ENCODE measurements at places on chromosomes 12 and 14. TPM values are rescaled to one million over a fixed set of nuclear protein-coding genes. Genes with fewer than 3 reads are reported as not detected.

The GRIN2B gene
- not detected for total RNA-seq

The SOAT2 gene
- total RNA-seq: 1.5 TPM

- no peaks in the 10 kb centered on the region for H3K27me3 ChIP-seq
- H3K36me3 ChIP-seq: peaks cover 61% of the 10 kb centered on the region
- no peak overlapping the region for H3K4me3 ChIP-seq
- DNase-seq: no peak
- peaks cover 25% of the 10 kb centered on the region for H3K4me1 ChIP-seq
Measured at GRCh38 chr12:62335796-62336195, 75.6 kb downstream of the USP15 start.

- H3K36me3 ChIP-seq: no peaks in the 10 kb centered on the region
- H3K4me3 ChIP-seq: no peak overlapping the region
- no peaks in the 10 kb centered on the region for H3K27me3 ChIP-seq
- DNase-seq: no peak
Measured at GRCh38 chr12:97984436-97984835, 521.8 kb downstream of the RMST start.

The CBLN3 gene
- total RNA-seq: 8.6 TPM

The ALDH1L2 gene
- 4.3 TPM for total RNA-seq

GRCh38 chr12:42468921-42469320, 120.6 kb downstream of the PRICKLE1 start:
- H3K27ac ChIP-seq: no peak overlapping the region
- no peak for DNase-seq
- H3K4me1 ChIP-seq: peaks cover 10% of the 10 kb centered on the region
- peaks cover 29% of the 10 kb centered on the region for H3K27me3 ChIP-seq
- no peaks in the 10 kb centered on the region for H3K36me3 ChIP-seq

DNA sequence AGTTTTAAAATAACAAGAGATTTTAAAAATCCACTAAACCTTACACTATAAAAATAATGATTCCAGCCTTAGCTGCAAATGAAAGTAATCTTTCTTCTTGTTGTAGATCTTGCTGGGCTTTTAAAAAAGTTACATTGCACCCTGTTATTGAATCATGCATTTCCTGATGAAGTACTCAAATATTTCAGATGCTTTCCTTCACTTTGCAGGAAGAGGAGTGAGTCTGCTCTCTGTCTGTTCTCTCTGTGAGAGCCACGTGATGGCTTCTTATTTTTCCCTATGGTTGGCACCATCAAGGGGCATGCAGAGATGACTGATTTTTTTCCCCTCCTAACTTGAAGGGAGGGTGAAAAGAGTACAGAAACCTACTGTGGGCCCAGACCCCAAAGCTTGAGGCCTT, 262.7 kb downstream of the ATP23 start:
- no peak overlapping the region for H3K4me3 ChIP-seq
- no peak overlapping the region for H3K27ac ChIP-seq
- H3K4me1 ChIP-seq: no peaks in the 10 kb centered on the region
- H3K36me3 ChIP-seq: no peaks in the 10 kb centered on the region

GRCh38 chr12:96244826-96245225, 50.7 kb downstream of the ELK3 start:
- no peak for DNase-seq
- no peak overlapping the region for H3K4me3 ChIP-seq
- no peak overlapping the region for H3K27ac ChIP-seq
- H3K27me3 ChIP-seq: no peaks in the 10 kb centered on the region
- H3K36me3 ChIP-seq: peaks cover 31% of the 10 kb centered on the region
- H3K4me1 ChIP-seq: peaks cover 55% of the 10 kb centered on the region

The TPH2 gene
- not detected for total RNA-seq

- H3K27ac ChIP-seq: no peak overlapping the region
- H3K36me3 ChIP-seq: peaks cover 4% of the 10 kb centered on the region
- no peaks in the 10 kb centered on the region for H3K27me3 ChIP-seq
- no peak overlapping the region for H3K4me3 ChIP-seq
Measured at GRCh38 chr12:8127138-8127537, 3.7 kb downstream of the CLEC4A start.

The TPPP2 gene
- total RNA-seq: not detected

GRCh38 chr12:31644536-31644935, 15.0 kb upstream of the ETFBKMT start:
- no peak overlapping the region for H3K27ac ChIP-seq
- no peaks in the 10 kb centered on the region for H3K27me3 ChIP-seq
- no peaks in the 10 kb centered on the region for H3K4me1 ChIP-seq
- H3K4me3 ChIP-seq: no peak overlapping the region
- H3K36me3 ChIP-seq: no peaks in the 10 kb centered on the region

DNA sequence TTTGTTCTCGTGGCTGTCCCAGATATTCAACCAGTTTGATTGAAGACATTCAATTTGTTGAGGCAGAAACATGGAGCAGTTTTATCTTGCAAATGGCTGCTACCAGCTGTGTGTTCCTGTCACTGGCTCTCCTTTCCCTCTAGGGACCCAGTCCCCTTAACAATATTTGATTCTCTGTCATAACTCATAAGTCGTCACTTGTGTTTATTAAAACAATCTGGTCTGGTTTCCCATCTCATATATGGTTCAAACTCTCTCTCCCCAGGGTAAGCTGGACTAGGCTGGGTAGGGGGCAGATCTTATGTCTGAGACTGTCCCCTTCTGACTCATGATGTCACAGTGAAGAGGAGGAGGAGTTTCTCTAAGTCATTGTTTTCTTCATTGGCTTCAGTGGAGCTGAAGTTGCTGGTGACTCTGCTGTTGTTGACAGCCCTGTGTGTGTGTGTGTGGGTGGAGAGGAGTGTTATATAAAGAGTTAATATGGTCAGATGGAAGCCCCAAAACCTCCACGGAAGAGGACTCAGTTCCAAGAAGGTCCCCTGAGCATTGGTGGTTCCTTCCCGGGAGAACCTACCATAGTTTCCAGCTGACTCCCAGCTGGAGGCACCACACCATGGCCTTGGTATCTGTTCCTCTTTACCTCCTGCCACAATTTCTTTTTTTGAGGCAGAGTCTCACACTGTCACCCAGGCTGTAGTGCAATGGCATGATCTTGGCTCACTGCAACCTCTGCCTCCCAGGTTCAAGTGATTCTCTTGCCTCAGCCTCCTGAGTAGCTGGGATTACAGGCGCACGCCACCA, 16.1 kb upstream of the GNG2 start:
- peak overlapping the region; percentile 24 for H3K27ac ChIP-seq
- peaks cover 53% of the 10 kb centered on the region for H3K4me1 ChIP-seq
- no peak overlapping the region for H3K4me3 ChIP-seq
- peaks cover 2% of the 10 kb centered on the region for H3K27me3 ChIP-seq
- peaks cover 19% of the 10 kb centered on the region for H3K36me3 ChIP-seq

- H3K27me3 ChIP-seq: no peaks in the 10 kb centered on the region
- no peaks in the 10 kb centered on the region for H3K4me1 ChIP-seq
- H3K4me3 ChIP-seq: no peak overlapping the region
- H3K36me3 ChIP-seq: no peaks in the 10 kb centered on the region
- H3K27ac ChIP-seq: no peak overlapping the region
- no peak for DNase-seq
Measured at GRCh38 chr12:51409846-51410245, 14.8 kb upstream of the SLC4A8 start.

DNA sequence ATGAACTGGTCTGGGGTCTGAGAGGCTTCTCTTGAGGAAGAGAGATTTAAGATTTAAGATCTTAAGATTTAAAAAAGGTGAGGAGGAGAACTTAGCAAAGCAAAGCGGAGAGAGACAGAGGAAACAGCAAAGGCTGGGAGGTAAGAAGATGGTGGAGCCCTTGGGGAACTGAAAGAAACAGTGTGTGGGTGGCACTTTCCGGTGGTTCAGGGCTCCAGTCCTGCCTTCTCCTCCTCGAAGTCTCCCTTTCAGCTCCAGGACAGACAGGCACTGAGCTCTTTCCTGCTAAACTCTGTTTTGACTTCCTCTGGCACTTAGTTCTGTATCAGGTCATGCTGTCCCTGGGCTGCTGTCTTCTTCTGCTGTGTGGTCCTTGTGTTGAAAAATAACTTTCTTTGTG, 298.7 kb upstream of the SRRM4 start:
- H3K36me3 ChIP-seq: no peaks in the 10 kb centered on the region
- no peak overlapping the region for H3K27ac ChIP-seq
- DNase-seq: no peak

DNA sequence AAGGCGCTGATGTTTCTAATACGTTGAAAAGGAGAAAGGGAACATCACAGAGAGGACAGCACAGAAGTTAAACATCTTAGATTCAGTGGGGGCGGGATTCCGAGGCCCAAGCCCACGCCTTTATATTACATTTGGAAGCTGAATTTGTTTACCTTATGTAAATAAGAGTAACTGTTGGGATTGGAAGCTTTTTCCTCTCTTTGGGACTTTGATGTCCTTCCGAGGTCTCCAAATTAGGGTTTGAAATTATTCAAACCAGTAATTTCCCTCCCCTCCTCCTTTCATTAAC, 6.4 kb downstream of the FOXA1 start:
- H3K27ac ChIP-seq: no peak overlapping the region
- peaks cover 3% of the 10 kb centered on the region for H3K4me1 ChIP-seq
- H3K36me3 ChIP-seq: peaks cover 22% of the 10 kb centered on the region
- H3K4me3 ChIP-seq: no peak overlapping the region
- DNase-seq: no peak

The TMEM52B gene
- total RNA-seq: not detected

- peaks cover 2% of the 10 kb centered on the region for H3K36me3 ChIP-seq
- H3K27ac ChIP-seq: no peak overlapping the region
- no peak for DNase-seq
- peaks cover 4% of the 10 kb centered on the region for H3K4me1 ChIP-seq
Measured at GRCh38 chr12:53169644-53170043, 10.9 kb upstream of the ZNF740 start.

DNA sequence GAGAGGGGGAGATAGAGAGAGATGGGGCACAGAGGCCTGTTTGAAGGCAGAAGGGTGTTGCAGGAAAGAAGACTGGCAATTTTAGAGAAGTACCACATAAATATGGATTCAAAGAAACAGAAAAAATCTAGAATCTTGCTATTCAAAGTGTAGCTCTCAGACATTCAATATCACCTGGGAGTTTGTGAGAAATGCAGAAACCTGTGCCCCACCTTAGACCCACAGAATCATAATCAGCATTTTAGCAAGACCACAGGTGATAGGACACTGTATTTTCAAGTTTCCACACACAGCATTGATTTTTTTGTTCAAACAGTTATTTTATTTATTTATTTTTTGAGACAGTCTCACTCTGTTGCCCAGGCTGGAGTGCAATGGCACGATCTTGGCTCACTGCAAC, 3.3 kb downstream of the NEDD8 start:
- DNase-seq: no peak
- no peak overlapping the region for H3K27ac ChIP-seq
- no peak overlapping the region for H3K4me3 ChIP-seq
- H3K4me1 ChIP-seq: peaks cover 43% of the 10 kb centered on the region
- H3K36me3 ChIP-seq: peaks cover 17% of the 10 kb centered on the region

- no peak overlapping the region for H3K4me3 ChIP-seq
- H3K27ac ChIP-seq: no peak overlapping the region
- peaks cover 1% of the 10 kb centered on the region for H3K27me3 ChIP-seq
- DNase-seq: no peak
- H3K36me3 ChIP-seq: no peaks in the 10 kb centered on the region
- H3K4me1 ChIP-seq: no peaks in the 10 kb centered on the region
Measured at GRCh38 chr12:15823360-15824128, 34.4 kb upstream of the EPS8 start.

The EPYC gene
- not detected for total RNA-seq

GRCh38 chr14:74608959-74609611, 3.0 kb downstream of the LTBP2 start:
- peaks cover 14% of the 10 kb centered on the region for H3K4me1 ChIP-seq
- no peaks in the 10 kb centered on the region for H3K36me3 ChIP-seq
- H3K4me3 ChIP-seq: no peak overlapping the region
- peaks cover 13% of the 10 kb centered on the region for H3K27me3 ChIP-seq
- DNase-seq: peak; percentile 90

GRCh38 chr12:109827080-109827479, 6.1 kb downstream of the TRPV4 start:
- H3K36me3 ChIP-seq: no peaks in the 10 kb centered on the region
- DNase-seq: no peak
- H3K27ac ChIP-seq: no peak overlapping the region

GRCh38 chr12:92558806-92559205, 144.0 kb upstream of the PLEKHG7 start:
- peaks cover 69% of the 10 kb centered on the region for H3K4me1 ChIP-seq
- H3K36me3 ChIP-seq: peaks cover 13% of the 10 kb centered on the region
- H3K4me3 ChIP-seq: peak overlapping the region; percentile 65
- DNase-seq: no peak

DNA sequence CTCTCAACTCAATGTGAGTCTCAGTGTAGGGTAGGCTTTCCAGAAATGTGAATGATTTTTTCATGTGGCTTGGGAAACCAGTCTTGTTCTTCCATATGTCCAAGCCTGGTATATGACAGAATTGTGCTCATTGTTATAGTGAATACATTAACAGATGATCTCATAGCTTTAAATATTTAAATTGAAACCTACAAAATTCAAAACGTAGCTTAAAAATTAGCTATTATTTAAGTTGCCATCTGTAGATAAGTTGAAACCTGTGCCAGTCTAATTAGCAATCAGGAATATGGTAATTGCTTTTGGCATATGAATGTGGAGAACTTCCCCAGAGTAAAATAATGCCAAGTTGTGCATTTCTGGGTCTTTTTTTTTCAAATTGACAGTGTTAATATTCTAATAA, 891.6 kb upstream of the SEL1L start:
- no peaks in the 10 kb centered on the region for H3K27me3 ChIP-seq
- no peak overlapping the region for H3K27ac ChIP-seq
- H3K36me3 ChIP-seq: no peaks in the 10 kb centered on the region
- no peak for DNase-seq
- H3K4me1 ChIP-seq: no peaks in the 10 kb centered on the region

The SIX6 gene
- not detected for total RNA-seq

The TNFAIP2 gene
- total RNA-seq: 0.56 TPM

DNA sequence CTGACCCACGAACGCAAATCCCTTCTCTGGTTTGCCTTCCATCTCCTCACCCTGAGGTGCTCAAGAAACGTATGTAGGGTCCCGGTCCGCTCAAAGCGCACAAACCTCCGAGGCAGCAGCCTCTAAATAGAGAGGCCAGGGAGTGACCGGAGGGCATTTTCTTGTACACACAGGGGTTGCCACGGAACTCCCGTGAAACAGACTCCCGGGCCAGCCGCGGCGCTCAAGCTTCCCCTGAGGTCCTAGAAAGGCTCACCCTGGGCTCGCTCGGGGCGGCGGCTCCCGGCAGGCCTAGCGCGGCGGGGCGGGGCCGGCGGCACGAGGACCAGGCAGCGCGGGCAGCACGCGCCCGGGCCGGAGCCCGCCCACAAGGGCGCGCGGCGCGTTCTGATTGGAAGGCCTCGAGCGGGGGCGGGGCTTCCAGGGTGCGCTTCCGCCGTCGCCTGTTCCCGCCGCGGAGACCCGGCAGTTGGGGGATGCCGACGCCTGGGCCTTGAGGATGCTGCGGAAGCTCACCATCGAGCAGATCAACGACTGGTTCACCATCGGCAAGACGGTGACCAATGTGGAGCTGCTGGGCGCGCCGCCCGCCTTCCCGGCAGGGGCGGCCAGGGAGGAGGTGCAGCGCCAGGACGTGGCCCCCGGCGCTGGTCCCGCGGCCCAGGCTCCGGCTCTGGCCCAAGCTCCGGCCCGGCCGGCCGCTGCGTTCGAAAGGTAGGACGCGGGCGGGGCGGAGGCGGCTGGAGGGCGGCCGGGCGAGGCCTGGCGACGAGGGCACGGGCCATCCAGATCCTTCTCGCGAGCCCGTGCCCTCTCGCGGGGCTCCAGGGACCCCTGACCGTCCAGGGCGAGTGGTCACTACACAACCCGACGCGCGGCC, at the start of gene TDRD9:
TDRD9 (plus strand) TSS at position 446 of the 880 bp plus-strand sequence; CDS start at position 500, 54 bp downstream.
- DNase-seq: no peak
- peaks cover 6% of the 10 kb centered on the region for H3K27me3 ChIP-seq
- no peaks in the 10 kb centered on the region for H3K36me3 ChIP-seq
- no peaks in the 10 kb centered on the region for H3K4me1 ChIP-seq

GRCh38 chr12:25121916-25122315, 73.0 kb downstream of the DNAI7 start:
- no peak for DNase-seq
- no peaks in the 10 kb centered on the region for H3K36me3 ChIP-seq
- peaks cover 2% of the 10 kb centered on the region for H3K4me1 ChIP-seq
